ENCODE measurements at places on chromosomes 12 and 14.

DNA sequence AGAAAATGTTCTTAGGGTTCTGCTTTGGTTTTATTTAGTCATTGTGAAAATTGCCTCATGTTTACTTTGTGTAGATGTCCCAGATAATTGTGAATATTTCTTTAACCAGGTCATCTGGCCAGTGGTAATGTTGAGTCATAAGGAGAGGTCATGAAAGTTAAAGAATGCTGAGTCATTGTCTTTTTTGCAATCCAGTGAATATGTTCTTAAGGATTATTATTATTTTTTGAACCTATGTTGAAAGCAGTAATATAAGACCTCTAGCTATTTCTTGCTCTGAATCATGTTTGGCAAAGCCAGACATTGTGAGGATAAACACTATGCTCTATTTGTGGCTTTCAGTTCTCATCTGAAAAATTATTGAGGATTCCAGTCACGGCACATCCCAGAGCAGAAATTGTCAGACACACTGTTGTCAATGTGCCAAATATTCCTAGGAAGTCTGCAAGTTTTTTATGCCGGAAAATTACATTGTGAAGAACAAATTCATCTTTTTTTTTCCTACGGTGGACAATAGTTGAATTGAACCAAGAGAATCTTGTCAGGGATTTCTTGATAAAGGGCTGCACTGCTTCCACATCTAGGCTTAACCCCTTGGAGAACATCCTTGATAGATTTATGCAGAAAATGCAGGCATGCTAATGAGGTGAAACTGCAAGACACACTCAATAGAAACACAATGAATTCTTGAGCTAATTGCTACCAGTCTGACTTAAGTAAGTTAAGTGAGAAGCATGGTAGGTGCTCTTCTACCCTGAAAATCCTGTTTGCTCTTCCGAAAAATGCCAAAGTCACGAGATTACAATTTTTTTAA, 369.6 kb downstream of the ATP23 start:
- DNase-seq, result peak; percentile 90

- no peak for DNase-seq
Measured at GRCh38 chr12:234019-234418, 20.1 kb upstream of the SLC6A12 start.

GRCh38 chr12:27511031-27511722, 12.8 kb upstream of the PPFIBP1 start:
- no peak for DNase-seq

DNA sequence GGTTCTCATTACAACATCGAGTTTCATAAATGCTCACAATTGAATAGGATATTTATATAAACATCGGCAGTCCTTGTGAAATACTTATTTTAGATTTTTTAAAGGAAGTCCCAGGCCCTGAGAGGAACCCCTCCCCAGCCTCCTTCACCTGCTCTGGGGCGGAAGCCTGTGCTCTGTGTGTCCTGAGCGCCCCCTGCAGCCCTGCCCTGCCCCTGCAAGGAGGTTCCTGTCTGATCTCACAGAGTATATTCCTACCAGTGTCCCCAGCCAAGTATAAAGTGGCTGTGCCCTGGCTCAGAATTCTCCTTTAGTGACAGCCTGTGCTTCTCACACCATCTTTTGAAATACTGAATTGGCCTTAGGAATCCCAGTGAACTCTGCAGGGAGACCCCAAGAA, 659.5 kb downstream of the TMEM121 start:
- no peak for DNase-seq

- no peak for DNase-seq
Measured at GRCh38 chr14:24802236-24802635, 168.2 kb upstream of the GZMB start.

DNA sequence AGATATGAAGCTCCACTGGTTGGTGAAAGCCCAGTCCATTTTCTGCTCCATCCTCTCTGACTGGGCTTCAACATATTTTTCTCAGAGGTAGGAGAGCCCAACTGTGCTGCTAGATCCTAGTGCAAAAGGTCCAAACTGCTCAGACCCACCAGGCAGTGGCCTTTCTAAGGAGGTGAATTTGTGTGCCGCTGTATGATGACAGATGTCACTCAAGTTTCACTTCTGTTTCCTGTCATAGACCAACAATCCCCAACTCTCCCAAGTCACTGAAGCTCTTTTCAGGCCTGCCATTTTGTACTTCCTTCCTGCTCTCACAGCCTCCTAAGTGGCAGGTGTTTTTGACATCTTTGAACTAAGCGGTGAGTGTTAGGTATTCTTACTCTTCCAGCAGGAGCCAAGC, 16.4 kb upstream of the RNASE4 start:
- no peak for DNase-seq

All from HFF-Myc (cell line).